ENCODE measurements at places on chromosomes 3 and 15.

- no peak for DNase-seq
Measured at GRCh38 chr3:56966104-56966503, 94.4 kb upstream of the SPATA12 start.

DNA sequence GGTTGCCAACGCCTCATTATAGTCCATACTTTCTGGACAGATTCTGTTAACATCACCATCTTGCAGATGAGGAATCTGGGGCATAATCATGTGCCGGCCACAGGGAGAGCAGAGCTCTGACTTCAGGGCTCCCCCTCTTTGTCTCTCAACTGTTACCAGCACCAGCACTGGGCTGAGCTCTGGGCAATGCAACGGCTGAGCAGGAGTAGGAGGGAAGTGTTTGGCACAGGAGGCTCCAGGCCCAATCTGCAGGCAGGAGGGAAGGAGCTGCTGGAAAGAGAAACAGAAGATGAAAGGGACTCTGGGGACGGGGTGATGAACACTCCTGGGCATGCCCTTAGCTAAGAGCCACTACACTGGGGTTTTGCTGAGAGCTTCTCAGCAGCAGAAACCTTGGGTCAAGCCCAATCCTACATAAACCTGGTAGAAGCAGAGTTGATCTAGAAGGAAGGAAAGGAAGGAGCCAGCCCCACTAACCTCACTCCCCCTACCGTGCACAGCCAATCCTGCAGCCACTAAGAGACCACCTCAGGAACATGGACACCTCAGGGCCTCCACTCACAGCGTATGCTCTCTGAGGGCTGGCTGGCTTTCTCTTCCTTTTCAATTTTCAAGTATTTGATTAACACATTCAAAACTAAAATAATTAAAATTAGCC lies 73.1 kb upstream of the SPATA12 start:
- DNase-seq: no peak

GRCh38 chr3:123586131-123586530 lies 1.3 kb upstream of the HACD2 start:
- no peak for DNase-seq

DNA sequence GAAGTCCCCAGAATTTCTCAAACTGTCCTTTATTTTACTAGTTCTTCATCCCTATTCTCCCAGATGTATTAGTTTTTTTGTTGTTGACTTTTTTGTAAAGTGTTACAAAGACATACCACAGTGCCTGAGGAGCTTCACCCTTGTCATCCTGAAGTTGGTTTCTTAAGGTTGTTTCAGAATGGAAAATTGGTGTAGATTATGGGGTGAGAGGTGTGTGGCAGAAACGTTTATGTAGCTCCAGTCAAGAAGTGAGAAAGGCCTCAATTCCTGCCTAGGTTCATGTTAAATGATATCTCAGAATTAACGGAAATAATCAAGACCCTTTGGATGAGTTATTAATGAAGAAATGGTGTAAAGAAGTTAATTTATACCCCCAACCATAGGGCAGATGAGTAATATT lies 6.8 kb downstream of the EDEM1 start:
- no peak for DNase-seq

DNA sequence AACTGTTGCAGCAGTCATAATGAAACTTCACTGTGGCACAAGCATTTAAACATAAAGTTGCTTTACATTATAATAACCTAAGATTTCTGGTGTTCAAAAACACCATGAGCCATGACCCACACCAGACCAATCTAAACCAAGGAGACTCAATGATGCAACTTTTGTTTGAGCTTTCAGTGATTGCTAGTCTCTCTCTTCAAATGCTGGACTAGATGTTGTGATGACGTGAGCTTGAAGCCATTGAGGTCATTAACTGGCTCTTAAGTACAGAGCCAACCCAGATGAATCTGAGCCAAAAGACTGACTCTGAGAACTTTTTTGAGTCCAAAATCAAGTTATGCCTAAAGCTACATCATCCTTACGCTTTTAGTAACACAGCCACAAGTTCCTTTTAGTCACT lies 36.5 kb downstream of the ATR start:
- no peak for DNase-seq

DNA sequence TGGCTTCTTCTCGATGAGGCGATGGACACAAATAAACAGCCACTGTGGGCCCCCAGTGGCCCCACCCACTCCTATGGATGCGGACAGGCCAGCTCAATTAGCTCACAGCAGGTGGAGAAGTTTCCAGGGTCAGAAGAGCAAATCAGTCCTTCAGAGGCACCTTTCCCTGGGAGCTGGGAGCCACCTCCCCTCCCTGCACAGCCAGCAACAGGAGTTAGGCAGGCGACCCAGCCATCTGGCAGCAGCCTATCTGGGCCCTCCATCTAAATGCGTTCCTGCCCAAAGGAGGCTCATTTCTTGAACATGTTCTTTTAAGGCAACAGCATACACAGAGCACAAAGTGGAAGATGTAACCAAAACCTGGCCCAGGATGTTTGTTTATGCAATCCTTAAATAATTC lies 211.9 kb upstream of the ARRDC4 start:
- no peak for DNase-seq

DNA sequence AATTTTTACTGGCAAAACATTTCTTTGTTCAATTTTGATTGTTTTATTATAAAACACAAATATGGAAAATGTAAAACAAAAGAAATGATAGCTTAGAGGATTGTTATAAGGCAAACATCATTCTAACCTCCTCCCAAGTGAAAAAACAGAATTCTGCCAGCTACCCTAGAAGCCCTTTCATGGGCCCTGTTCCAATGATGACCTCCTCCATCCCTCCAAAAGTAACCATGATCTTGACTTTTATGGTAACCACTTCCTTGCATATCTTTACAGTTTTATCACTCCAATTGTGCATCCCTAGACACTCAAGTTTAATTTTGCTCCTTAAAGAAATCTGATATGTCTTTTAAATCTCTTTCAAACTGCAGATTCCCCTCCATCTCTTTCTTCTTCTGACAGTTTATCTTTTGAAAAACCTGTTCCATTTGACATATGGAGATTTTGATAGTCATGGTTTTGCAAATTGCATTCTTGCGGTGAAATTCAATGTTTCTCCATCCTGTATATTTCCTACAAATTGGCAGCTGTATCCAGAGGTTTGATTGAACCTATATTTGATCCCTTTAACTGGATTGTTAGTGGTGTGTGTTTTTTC lies 27.0 kb upstream of the TNFAIP8L3 start:
- DNase-seq: no peak

DNA sequence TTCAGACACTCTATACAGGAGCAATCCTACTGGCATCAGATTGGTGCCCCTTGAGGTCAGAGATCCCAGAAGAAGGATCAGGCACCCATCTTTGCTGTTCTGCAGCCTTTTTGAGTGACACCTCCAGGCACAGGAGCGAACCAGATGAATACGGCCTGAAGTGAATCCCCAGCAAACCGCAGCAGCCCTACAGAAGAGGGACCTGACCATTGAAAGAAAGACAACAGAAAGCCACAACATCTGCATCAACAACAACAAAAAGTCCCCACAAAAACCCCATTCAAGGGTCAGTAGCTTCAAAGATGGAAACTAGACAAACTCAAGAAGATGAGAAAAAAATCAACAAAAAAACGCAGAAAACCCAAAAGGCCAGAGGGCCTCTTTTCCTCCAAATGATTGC lies 130.4 kb downstream of the PPM1L start:
- no peak for DNase-seq

- no peak for DNase-seq
Measured at GRCh38 chr3:183211352-183211751, 41.7 kb upstream of the B3GNT5 start.

DNA sequence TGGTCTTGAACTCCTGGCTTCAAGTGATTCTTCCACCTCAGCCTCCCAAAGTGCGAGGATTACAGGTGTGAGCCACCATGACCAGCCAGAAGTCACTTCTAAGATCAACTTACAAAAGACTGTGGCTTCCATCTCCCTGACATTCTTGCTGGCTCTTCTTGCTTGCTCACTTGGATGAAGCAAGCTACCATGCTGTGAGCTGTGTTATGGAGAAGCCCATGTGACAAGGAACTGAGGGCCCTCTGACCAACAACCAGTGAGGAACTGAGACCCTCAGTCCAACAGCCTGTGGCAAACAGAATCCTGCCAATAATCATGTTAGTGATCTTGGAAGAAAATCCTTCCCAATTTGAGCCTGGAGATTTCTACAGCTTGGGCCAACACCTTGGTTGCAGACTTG lies 7.2 kb upstream of the VPS8 start:
- no peak for DNase-seq

DNA sequence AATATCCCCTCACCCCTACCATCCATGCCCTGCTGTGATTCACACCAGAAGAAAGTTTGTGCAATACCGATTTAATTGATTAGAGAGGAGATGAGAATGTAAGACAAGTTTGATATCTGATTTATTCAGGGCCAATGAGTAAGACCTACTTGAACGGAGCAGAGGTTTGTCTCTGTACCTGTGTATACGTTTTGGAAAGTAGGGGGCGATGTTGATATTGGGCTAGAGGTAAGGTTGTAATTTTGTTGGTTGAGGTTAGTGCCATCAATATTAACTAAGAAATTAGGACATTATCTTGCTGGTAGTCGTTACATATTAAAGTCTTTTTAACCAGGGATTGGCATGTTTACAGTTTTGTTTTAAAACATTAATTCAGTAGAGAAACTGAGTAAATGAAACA lies 20.5 kb downstream of the EAF2 start:
- DNase-seq: no peak

DNA sequence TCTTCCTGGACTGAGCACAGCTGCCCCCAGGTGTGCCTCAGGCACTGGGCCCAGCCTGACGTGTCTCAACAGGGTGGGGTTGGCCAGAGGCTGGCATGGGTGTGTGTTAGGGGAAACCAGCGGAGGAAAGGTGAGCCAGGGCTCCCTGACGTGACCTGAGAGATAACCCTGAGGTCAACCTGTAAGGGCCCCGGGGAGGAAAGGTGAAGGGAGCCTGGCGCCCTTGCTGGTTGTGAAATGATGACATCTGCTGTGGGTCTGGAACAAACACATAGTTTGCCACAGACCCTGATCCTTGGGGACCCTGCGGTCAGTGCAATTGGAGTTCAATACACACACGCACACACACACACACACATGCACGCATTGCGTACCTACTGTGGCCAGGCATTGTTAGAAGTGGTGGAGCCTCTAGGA lies 100.2 kb upstream of the TLE3 start:
- DNase-seq: no peak

DNA sequence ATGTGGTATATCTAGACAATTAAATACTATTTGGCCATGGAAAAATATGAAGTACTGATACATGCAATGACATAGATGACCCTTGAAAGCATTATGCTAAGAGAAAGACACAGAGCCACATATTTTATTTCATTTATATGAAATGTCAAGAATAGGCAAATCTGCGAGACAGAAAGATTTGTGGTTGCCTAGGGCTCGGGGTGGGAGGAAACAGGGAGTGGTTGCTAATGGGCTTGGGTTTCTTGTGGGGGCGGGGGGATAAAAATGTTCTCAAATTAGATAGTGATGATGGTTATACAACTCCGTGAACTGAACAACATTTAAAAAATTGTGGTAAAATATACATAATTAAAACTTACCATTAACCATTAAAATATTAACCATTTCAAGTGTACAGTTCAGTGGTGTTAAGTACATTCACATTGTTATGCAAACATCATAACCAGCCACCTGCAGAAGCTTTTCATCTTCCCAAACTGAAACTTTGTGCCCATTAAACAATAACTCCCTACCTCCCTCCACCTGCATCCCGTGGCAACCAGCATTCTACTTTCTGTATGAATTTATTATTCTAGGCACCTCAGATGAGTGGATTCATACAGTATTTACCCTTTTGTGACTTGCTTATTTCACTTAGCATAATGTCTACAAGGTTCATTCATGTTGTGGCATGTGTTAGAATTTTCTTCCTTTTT lies 24.3 kb upstream of the ANP32A start:
- no peak for DNase-seq

GRCh38 chr3:72595927-72596610 lies 252.2 kb downstream of the SHQ1 start:
- no peak for DNase-seq

GRCh38 chr15:36881516-36881915 lies 218.8 kb downstream of the MEIS2 start:
- DNase-seq: no peak

DNA sequence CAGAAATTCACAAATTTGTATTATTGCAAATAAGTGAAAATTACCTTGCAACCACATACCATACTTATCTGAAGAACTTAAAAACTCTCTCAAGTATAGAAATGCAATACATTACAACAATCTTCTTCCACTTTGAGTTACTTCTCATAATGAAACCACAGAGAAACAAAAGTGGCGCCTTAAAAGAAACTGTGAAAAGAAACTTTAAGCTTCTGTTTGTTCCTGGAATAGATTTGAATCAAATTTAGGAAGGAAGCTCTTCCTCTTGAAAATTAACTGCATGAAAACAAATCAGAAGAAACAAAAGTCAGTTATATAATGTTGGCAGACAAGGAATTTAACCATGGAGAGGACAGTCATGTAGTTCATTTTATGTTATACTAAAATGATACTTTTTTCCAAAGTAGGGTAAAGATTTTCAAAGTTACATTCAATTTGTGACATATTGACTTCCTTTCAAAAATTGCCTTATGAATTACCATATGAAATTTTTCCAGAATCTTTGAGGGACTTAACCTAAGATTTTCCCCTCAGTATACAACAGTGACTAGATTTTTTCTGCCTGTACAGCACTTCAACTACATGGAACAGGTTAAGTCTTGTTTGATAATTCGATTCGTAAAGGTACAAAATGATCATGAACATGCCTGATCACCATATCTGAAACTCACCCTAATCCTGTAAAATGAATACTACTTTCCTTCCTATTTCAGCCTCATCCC lies 57.6 kb upstream of the TNFSF10 start:
- no peak for DNase-seq

DNA sequence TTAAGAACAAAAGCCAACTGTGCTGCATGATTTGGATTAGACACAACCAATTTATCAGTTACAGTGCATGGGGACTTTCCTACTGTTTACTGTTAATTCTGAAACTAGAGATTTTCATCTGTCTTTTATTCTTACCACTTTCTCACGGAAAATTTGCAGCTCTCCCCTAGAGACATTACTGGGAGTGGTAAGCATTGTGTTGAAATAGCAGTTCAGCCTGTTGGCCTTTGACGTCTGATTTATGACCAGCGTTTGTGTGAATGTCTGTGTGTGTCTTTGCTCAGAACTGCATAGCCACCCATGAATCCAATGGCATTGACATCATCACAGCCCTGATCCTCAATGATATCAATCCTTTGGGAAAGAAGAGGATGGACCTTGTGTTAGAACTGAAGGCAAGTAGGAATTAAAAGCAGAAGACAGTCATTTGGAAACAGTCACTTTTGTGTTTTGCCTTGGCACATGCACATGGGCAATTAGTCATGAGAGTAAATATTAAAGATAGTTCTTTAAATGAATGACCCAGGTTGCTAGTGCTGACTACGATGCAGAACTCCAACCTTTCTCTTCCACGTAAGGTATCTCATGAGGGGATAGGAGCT lies 202.2 kb upstream of the BHLHE40 start:
- DNase-seq: peak; percentile 49
